ENCODE measurements at places on chromosomes 12 and 14. TPM values are rescaled to one million over a fixed set of nuclear protein-coding genes. Genes with fewer than 3 reads are reported as not detected.

The KLRK1 gene
- total RNA-seq = 0.12 TPM

The PTGER2 gene
- total RNA-seq = 60.4 TPM

DNA sequence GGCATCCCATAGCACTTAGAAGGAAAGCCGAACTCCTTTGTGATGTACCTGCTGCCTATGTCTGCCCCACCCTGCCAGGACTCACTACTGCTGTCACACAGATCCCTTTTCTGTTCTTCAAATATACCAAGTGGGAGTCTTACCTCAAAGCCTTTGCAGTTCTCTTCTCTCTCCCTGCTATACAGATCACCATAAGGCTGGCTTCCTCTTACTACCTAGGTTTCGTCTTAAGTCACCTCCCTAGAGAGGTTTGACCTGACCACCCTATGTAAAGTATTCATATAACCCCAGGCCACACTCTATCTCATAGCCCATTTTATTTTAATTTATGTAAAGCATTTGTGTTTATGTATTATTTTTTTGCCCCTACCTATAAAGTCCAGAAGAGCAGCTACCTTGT lies 117.6 kb downstream of the CRADD start:
- peaks cover 12% of the 10 kb centered on the region for H3K4me1 ChIP-seq
- peaks cover 3% of the 10 kb centered on the region for H3K36me3 ChIP-seq
- no peak for DNase-seq
- no peaks in the 10 kb centered on the region for H3K27me3 ChIP-seq
- no peak overlapping the region for H3K4me3 ChIP-seq

DNA sequence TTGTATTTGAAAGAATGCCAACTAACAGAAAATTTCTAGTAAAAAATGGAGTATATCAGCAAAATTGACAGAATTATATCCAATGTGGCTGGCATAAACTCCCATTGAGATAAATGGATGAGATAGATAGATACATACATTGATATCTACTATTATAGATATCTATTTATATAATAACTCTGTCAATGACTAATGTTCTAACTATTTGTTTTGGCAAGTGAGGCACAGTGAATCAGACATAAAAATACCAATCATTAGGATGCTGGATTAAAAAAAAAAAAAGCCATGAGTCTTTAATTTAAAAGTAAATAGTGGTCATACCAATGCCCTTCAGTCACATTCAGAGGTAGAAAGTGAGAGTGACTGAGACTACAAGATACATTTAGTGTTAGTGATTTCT lies 33.7 kb upstream of the GLIPR1 start:
- H3K36me3 ChIP-seq = no peaks in the 10 kb centered on the region
- H3K4me1 ChIP-seq = no peaks in the 10 kb centered on the region
- no peak overlapping the region for H3K4me3 ChIP-seq
- no peak for DNase-seq

DNA sequence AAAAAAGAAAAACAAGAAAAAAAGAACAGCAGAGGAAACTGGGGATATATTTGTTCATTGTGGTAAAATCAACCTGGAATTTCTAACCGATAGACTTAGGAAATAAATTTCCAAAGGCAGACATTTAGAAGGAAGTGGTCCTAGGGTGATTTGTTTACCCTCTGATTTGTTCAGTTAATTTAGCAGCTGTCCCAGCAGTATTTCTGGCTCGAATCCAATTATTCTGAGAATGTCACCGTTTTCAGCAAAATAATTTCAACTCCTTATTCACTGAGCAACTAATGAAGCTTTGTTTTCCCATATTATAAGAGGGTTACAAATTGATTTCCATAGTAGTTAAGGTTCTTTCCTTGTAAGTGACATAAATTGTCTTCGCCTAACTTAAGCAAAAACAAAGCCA lies 285.2 kb upstream of the SYT10 start:
- DNase-seq = no peak
- H3K4me1 ChIP-seq = no peaks in the 10 kb centered on the region
- no peak overlapping the region for H3K4me3 ChIP-seq
- no peaks in the 10 kb centered on the region for H3K27me3 ChIP-seq
- H3K36me3 ChIP-seq = no peaks in the 10 kb centered on the region

DNA sequence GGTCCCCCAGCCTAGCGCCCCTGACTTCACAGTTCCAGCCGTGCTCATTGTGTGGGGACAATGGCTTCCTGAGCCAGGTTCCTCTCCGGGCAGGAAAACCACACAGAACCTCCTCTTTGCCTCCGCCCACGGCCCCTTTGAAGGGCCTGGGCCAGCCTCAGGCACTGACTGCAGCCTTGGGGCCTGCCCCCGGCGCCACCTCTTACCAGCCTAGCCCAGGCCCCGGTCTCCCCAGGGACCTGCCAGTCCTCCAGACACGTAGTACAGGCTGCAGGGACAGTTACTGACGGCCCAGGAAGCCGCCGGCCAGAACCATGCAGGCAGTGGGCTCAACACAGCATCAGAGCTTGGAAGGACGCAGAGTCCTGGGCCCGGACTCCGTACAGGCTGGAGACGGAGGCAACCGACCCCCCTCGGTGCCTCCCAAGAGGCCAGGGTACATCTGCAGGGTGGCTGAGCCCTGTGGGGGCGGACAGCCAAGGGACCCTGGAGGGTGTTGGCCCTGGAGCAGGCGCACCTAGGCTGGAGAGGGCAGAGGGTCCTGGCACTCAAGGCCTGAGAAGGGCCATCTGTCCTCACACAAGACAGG lies 20.9 kb upstream of the NUDT14 start:
- peaks cover 12% of the 10 kb centered on the region for H3K4me1 ChIP-seq
- H3K27me3 ChIP-seq = peaks cover 19% of the 10 kb centered on the region
- no peak overlapping the region for H3K4me3 ChIP-seq
- H3K36me3 ChIP-seq = no peaks in the 10 kb centered on the region
- H3K27ac ChIP-seq = peak overlapping the region; percentile 76

GRCh38 chr14:90455100-90455571 lies 58.3 kb downstream of the CALM1 start:
- H3K36me3 ChIP-seq = no peaks in the 10 kb centered on the region
- no peak for DNase-seq
- no peaks in the 10 kb centered on the region for H3K27me3 ChIP-seq
- H3K4me1 ChIP-seq = peaks cover 12% of the 10 kb centered on the region
- no peak overlapping the region for H3K27ac ChIP-seq
- no peak overlapping the region for H3K4me3 ChIP-seq

DNA sequence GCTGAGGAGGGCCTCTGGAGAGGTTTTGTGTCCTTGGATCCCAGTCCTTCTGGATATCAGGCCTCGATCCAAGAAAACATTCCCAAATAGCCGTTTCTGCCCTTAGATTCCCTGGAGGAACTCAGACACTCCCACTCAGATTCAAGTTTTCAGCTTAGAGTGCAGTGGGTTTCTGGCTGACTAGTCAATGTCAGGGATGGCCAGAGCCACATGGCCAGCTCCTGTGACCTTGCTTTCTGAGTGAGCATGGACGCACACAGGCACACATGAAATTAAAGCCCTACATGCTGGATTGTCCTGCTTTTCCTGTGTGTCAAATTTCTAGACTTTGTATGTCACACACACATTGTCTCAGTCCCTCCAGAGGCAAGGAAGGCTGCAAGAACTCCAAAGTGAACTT lies 86.2 kb downstream of the TNFAIP2 start:
- DNase-seq = no peak
- H3K36me3 ChIP-seq = peaks cover 6% of the 10 kb centered on the region
- no peak overlapping the region for H3K4me3 ChIP-seq
- H3K27ac ChIP-seq = no peak overlapping the region
- H3K4me1 ChIP-seq = peaks cover 2% of the 10 kb centered on the region

DNA sequence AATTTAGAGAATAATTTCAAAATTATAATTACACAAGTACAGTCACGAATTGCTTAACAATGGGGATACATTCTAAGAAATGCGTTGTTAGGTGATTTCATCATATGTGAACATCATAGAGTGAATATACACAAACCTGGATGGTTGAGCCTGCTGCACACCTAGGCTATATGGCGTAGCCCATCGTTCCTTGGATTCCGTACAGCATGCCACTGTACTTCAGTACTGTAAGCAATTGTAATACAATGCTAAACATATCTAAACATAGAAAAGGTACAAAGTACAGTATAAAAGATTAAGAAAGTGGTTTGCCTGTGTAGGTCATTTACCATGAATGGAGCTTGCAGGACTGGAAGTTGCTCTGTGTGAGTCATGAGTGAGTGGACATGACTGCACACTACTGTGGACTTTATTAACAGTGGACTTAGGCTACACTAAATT lies 286.2 kb downstream of the CACNA1C start:
- DNase-seq = no peak
- peaks cover 8% of the 10 kb centered on the region for H3K27me3 ChIP-seq
- H3K4me3 ChIP-seq = no peak overlapping the region
- no peaks in the 10 kb centered on the region for H3K4me1 ChIP-seq

GRCh38 chr12:94143438-94143837 lies 4.9 kb upstream of the PLXNC1 start:
- H3K4me3 ChIP-seq = no peak overlapping the region
- H3K36me3 ChIP-seq = no peaks in the 10 kb centered on the region
- no peak for DNase-seq
- H3K27ac ChIP-seq = no peak overlapping the region
- peaks cover 28% of the 10 kb centered on the region for H3K27me3 ChIP-seq
- peaks cover 14% of the 10 kb centered on the region for H3K4me1 ChIP-seq

- no peak overlapping the region for H3K4me3 ChIP-seq
- H3K27ac ChIP-seq = no peak overlapping the region
- DNase-seq = no peak
- peaks cover 46% of the 10 kb centered on the region for H3K36me3 ChIP-seq
- H3K4me1 ChIP-seq = peaks cover 42% of the 10 kb centered on the region
- H3K27me3 ChIP-seq = no peaks in the 10 kb centered on the region
Measured at GRCh38 chr12:94178054-94178453, 29.7 kb downstream of the PLXNC1 start.

GRCh38 chr12:115916910-115917668 lies 360.4 kb downstream of the MED13L start:
- no peak overlapping the region for H3K27ac ChIP-seq
- peaks cover 2% of the 10 kb centered on the region for H3K4me1 ChIP-seq
- H3K36me3 ChIP-seq = no peaks in the 10 kb centered on the region
- H3K4me3 ChIP-seq = no peak overlapping the region
- peak; percentile 70 for DNase-seq
- peaks cover 37% of the 10 kb centered on the region for H3K27me3 ChIP-seq

Measured in activated CD4-positive, alpha-beta T cell treated with anti-CD3 and anti-CD28 coated beads, Interleukin-2, amount 10 ng/mL, durations not matched to agents 7 days and 5 days (primary cell).